ENCODE measurements at places on chromosomes 11 and 22.

DNA sequence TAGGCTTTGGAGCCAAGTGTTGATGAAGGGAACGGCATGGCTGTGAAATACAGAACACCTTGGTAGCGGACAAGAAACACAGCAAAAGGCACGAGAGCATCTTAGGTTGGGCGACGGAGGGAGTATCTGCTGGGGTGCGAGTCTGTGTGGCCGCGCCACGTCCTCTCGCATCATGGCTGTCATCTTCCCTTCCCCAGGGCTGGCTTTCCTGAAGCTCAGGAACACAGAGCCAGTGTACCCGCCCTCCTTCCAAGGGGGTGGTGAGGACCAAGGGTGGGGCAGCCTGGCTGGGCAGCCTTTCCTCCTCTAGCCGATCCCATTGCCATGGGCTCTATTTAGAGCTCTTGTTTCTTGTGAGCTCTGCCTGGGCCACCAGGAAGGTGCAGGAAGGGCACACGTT lies 154.4 kb downstream of the FEZ1 start:
- no peak for DNase-seq

GRCh38 chr22:37498289-37498909 lies 12.2 kb upstream of the MFNG start:
- DNase-seq = peak; percentile 44

- DNase-seq = no peak
Measured at GRCh38 chr11:75170516-75171201, 19.8 kb downstream of the SLCO2B1 start.

DNA sequence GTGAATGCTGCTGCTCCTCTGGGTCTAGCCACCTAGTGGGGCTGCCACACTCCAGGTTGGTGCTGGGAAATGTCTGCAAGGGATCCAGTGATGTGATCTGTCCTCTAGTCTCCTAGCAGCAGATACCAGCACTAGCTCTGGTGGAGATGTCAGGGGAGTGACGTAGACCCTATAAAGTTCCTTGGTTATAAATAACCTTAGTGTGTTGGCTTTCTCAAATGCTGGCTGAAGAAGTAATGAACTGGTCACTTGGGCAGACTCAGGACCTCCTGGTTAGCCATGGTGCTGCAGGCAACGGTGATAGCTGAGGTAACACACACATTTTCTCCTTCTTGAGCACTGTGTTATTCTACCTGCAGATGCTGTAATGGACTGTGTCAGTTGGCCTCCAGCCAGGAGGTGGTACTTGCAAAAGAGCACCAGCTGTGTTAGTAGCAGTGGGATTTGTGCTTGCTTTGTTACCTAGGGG lies 35.5 kb downstream of the BBOX1 start:
- peak; percentile 80 for DNase-seq

GRCh38 chr22:30265823-30266444 lies 717 bp downstream of the OSM start:
- no peak for DNase-seq

GRCh38 chr11:64605244-64605560 lies 14.2 kb downstream of the SLC22A12 start:
- DNase-seq = no peak

DNA sequence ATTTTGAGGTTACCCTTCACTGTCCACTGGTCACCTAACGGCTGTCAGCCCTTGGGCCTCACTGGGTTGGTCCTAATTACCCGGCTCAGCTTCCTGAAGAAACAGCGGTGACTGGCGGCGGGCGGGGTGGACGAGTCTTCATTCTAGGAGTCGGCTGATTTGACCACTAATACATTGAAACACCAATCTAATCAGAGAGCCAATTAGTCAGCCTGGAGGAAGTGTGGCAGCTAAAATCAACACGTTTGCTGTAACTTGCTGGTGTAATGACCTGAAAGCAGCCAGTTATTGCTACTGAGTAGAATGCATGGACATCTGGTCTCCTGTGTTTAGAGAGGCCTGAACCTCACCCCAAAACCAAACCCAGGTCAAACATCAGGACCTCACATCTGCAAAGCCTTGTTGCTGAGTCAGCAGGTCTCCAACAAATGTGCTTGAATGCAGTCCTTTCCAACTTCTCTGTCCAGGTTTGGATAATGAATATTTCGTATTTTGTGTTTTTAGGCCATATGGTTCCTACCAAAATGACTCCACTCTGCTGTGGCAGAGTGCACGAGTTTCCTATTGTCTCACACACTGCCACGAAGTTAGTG lies 496.4 kb downstream of the BRD1 start:
- DNase-seq = no peak

- DNase-seq = peak; percentile 50
Measured at GRCh38 chr11:61028135-61028729, 56.8 kb downstream of the CD6 start.

GRCh38 chr11:42841556-42841955 lies 470.2 kb upstream of the API5 start:
- no peak for DNase-seq

GRCh38 chr11:73367482-73368024 lies 8.6 kb upstream of the RELT start:
- DNase-seq = no peak

DNA sequence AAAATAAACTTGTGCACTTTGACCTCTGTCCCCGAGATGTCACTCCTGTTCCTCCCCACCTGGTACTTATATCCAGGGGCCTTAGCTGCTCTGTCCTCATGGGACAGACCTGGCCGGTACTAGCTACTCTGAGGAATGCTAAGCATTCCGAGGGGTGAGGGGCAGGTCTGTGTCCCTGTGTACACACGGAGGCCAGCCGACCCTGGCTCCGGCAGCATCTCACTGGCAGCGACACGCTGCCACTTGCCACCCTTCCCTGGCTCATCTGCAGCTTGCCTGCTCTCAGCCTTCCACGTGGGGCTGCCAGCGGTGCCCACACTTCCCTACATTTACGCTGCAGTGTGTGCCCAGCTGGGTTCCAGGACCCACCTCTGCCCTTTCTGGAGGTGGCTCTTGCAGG lies 21.6 kb upstream of the TEF start:
- no peak for DNase-seq

DNA sequence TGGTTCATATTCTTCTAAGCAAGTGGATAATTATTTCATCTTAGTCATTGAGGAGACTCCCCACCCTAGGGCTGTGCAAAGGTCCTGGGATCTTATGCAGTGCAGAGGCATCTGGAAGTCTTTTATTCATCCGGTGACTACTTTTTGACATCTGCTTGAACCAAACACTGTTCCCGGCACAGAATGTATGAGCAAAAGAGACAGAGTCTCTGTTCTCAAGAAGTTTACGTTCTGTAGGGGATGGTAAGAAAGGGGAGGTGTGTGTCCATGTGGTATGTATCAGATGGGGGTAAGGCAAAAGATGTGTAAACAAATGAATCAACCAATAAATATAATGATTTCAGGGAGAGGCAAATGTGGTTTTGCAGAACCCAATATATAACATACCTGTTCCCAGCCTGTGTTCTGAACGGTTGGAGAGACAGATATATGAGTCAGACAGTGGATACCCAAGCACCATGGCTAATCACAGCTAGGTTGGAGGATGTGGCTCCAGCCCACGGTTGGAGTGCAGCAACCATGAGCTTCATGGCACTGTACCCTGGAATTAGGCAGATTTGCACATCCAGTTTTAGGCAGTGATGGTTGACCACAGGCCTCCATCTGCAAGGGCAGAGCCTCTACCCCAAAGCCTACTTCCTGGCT lies 75.1 kb upstream of the CADM1 start:
- DNase-seq = no peak

DNA sequence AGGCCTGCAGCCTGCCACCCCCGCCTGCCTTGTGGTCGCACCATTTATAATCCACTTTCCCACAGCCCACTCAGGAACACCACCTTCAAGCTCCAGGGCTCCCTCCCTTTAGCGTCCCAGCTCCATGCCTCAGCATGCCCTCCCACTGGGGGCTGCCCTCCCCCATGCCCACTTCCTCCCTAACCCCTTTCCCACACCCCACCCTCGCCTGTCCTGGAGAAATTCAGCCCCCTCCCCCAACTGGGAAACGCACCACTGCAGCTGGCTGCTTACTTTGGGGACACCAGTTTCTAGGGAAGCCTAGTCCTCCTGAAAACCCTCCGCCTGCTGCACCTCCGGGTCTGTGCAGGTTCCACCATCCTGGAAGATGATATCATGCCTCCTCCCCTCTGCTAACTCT lies 3.4 kb upstream of the YPEL1 start:
- DNase-seq = no peak

- DNase-seq = no peak
Measured at GRCh38 chr11:115897707-115898106, 393.5 kb upstream of the CADM1 start.

GRCh38 chr11:36450110-36450572 lies 59.9 kb downstream of the TRAF6 start:
- no peak for DNase-seq

GRCh38 chr22:27152883-27153282 lies 495.5 kb downstream of the MIAT start:
- no peak for DNase-seq

DNA sequence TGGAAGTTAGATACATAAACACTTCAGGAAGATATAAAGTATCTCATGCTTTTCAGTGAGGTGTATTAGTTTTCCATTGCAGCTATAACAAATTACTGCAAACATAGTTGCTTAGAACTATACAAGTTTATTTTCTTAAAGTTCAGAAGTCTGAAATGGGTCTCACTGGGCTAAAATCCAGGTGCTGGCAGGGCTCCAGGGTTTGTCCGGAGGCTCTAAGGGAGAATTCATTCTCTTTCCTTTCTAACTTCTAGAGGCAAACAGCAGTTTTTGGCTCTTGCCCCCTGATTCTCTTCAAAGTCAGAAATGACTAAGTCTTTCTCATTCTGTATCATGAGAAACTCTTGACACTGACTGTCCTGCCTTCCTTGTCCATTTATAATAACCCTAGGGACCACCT lies 138.8 kb downstream of the AASDHPPT start:
- no peak for DNase-seq

DNA sequence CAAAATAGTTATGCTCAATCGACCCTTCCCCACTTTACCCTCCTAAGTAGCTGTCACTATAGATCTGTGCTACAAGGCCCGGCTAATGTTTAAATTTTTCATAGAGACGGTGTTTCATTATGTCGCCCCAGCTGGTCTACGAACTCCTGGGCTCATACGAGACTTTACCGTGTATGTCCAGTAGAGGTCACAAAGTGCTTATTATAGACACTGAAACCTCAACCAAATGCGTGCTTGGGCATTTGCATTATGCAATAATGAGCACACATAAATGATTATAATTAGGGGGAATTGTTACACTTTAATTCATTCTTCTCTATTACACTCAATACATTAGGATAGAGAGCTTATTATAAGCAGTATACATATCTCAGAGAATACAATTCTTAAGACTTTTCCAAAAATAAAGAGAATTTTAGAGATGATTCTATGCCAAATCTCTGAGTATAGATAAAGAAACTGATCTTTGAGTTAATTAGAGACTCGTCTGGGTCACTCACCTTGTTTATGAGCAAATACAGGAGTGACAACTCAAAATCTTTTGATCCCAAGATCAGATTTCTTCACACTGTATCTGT lies 12.5 kb upstream of the MRPL16 start:
- peak; percentile 27 for DNase-seq

DNA sequence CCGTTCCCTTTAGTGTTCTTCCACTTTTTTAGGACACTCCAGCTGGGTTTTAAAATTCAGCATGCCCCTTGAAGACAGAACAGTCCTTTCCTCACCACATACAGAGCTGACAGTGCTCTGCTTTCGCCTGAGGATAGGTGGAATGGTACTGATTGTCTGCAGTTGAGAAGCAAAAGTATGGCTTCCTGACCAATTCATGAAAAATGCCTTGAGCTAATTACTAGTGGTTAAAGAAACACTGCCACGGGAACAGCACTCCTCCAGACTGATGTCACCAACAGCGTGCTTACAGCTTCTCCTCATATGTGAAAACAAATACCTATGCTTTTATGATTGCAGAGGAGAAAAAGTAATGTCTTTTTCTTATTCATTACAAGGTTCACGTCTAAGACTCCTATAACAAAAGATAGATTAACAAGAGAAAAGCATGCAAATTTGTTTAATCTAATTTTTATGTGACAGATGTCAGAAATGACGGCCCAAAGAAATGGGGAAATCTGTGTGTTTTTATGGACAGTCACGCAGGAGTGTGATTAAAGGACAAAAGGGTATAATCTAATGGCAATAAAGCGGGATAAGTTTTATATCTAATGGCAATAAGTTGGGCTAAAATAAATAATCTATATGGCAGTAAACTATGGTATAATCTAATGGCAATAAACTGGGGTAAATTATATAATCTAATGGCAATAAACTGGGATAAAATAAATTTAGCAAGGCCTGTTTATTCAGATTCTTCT lies 123.4 kb upstream of the ARHGAP42 start:
- no peak for DNase-seq

DNA sequence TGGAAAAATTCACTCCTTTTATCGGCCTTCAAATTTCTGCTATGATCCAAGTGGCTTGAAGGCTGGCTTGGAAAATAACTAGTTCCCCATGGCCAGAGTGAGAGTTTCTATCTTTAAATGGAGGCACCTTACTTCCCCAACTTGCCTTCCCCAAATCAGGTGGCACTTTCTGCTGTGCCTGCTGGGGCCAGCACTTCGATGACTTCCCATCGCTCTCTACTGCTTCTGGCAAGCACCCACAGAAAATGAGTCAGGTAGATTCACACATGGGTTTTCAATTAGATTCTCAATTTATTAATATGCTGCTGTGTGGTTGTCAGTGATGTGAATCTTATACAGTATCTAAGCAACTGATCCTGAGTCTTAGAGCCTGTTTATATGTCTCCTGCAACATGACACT lies 398.8 kb upstream of the RAG2 start:
- no peak for DNase-seq

GRCh38 chr22:19992921-19993355 lies 23.7 kb downstream of the ARVCF start:
- DNase-seq = no peak

- DNase-seq = no peak
Measured at GRCh38 chr22:47411006-47411405, 648.6 kb downstream of the TBC1D22A start.

GRCh38 chr11:36056160-36056751 lies 112.4 kb downstream of the LDLRAD3 start:
- DNase-seq = no peak

- no peak for DNase-seq
Measured at GRCh38 chr11:34300026-34300925, 57.5 kb downstream of the ABTB2 start.

GRCh38 chr11:94806419-94806818 lies 38.3 kb downstream of the AMOTL1 start:
- DNase-seq = no peak

DNA sequence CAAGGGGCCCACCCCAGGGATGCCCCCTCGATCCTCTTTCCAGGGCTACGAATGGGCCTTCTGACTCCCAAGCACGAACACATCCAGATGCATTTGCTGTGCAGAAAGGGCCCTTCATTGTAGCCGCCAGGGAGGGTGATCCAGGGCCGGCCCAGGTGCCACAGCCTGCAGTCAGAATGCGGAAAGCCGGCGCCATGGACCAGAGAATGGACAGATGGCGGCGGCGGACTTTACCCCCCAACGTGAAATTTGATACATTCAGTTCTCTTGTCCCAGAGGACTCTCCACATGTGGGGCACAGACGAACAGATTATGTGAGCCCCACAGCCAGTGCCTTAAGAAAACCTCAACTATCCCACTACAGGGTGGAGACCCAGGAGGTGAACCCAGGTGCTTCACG lies 87.2 kb downstream of the KIAA1671 start:
- DNase-seq = peak; percentile 87
